Immature natural killer cell (primary cell): ENCODE measurements at places on chromosomes 12 and 14. TPM values are rescaled to one million over a fixed set of nuclear protein-coding genes. Genes with fewer than 3 reads are reported as not detected.

Gene TCTN2
- 0.72 TPM for polyA plus RNA-seq

- no peaks in the 10 kb centered on the region for H3K4me1 ChIP-seq
- H3K36me3 ChIP-seq = no peaks in the 10 kb centered on the region
- DNase-seq = no peak
- no peak overlapping the region for H3K27ac ChIP-seq
- no peak overlapping the region for H3K4me3 ChIP-seq
Measured at GRCh38 chr14:46197856-46198255, 453.7 kb downstream of the RPL10L start.

GRCh38 chr14:49966304-49966809, 73.5 kb downstream of the ARF6 start:
- H3K4me3 ChIP-seq = no peak overlapping the region
- H3K27ac ChIP-seq = no peak overlapping the region
- DNase-seq = no peak
- H3K27me3 ChIP-seq = no peaks in the 10 kb centered on the region

GRCh38 chr12:46547421-46548354, 175.1 kb upstream of the SLC38A2 start:
- H3K27me3 ChIP-seq = peaks cover 1% of the 10 kb centered on the region
- H3K27ac ChIP-seq = peak overlapping the region; percentile 94
- peak overlapping the region; percentile 73 for H3K4me3 ChIP-seq
- H3K36me3 ChIP-seq = no peaks in the 10 kb centered on the region
- H3K4me1 ChIP-seq = peaks cover 81% of the 10 kb centered on the region
- DNase-seq = no peak

GRCh38 chr12:58523360-58523759, 396.9 kb downstream of the LRIG3 start:
- H3K4me3 ChIP-seq = no peak overlapping the region
- no peaks in the 10 kb centered on the region for H3K4me1 ChIP-seq
- no peak for DNase-seq
- peaks cover 4% of the 10 kb centered on the region for H3K36me3 ChIP-seq
- peaks cover 2% of the 10 kb centered on the region for H3K27me3 ChIP-seq
